Dermis blood vessel endothelial cell (primary cell): ENCODE measurements at places on chromosomes 7 and 10. TPM values are rescaled to one million over a fixed set of nuclear protein-coding genes. Genes with fewer than 3 reads are reported as not detected.

MYPN gene
- under 0.01 TPM in 1 of 2 replicates, not detected in the other for total RNA-seq

DTX2 gene
- 3.6 and 9.2 TPM in 2 replicates for total RNA-seq

UMAD1 gene
- total RNA-seq = 4.1 and 4.9 TPM in 2 replicates

NPC1L1 gene
- not detected in 2 replicates for total RNA-seq

EPHA1 gene
- total RNA-seq = 0.09 TPM in 1 of 2 replicates, not detected in the other

EIF4H gene
- 305 and 481 TPM in 2 replicates for total RNA-seq

PCLO gene
- total RNA-seq = 3.7 and 5.7 TPM in 2 replicates

AKR1B15 gene
- not detected in 2 replicates for total RNA-seq

ZMIZ2 gene
- total RNA-seq = 10.5 and 10.6 TPM in 2 replicates

LIPF gene
- total RNA-seq = not detected in 2 replicates

CTAGE4 gene
- total RNA-seq = 0.17 TPM in 1 of 2 replicates, not detected in the other

VPS50 gene
- 40.8 and 41.3 TPM in 2 replicates for total RNA-seq

LEP gene
- total RNA-seq = not detected in 2 replicates

BLNK gene
- not detected in 2 replicates for total RNA-seq

ITPRIP gene
- 29.3 and 39.9 TPM in 2 replicates for total RNA-seq

HTRA1 gene
- total RNA-seq = 54.7 and 117 TPM in 2 replicates

SPDYE6 gene
- not detected in 2 replicates for total RNA-seq

TBX20 gene
- total RNA-seq = not detected in 2 replicates

ASZ1 gene
- total RNA-seq = not detected in 2 replicates

SH2D4B gene
- 0.05 and 0.34 TPM in 2 replicates for total RNA-seq

IL2RA gene
- total RNA-seq = not detected in 2 replicates

ELFN1 gene
- total RNA-seq = 0.56 and 1.2 TPM in 2 replicates

EGR2 gene
- total RNA-seq = 0.37 and 1.0 TPM in 2 replicates

IGF2BP3 gene
- 13.4 and 41.5 TPM in 2 replicates for total RNA-seq

PTPRE gene
- 178 and 216 TPM in 2 replicates for total RNA-seq

MALRD1 gene
- 0.09 TPM in 1 of 2 replicates, not detected in the other for total RNA-seq

ITGA8 gene
- total RNA-seq = 0.23 and 0.34 TPM in 2 replicates

HK1 gene
- 110 and 142 TPM in 2 replicates for total RNA-seq

ENO4 gene
- not detected in 2 replicates for total RNA-seq

MDFIC gene
- 69.1 and 78.2 TPM in 2 replicates for total RNA-seq

CFTR gene
- not detected in 2 replicates for total RNA-seq
